HuH-7.5 (cell line): ENCODE measurements at places on chromosomes 11 and 22.

- no peak for DNase-seq
Measured at GRCh38 chr11:69666752-69667536, 8.2 kb downstream of the LTO1 start.

DNA sequence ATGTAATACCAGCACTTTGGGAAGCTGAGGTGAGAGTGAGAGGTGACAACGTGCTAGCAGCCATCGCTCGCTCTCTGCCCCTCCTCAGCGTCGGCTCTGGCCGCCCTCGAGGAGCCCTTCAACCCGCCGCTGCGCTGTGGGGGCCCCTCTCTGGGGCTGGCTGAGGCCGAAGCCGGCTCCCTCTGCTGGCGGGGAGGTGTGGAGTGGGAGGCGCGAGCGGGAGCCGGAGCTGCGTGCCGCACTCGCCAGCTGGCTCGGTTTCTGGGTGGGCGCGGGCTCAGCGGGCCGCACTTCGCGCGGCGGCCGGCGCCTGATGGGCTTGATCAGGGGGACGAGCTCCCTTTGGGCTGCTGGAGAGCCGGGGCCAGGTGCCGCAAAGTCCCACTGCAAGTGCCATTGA is 98.9 kb upstream of the UBASH3B start:
- no peak for DNase-seq

GRCh38 chr22:23262518-23263332 is 82.4 kb downstream of the BCR start:
- no peak for DNase-seq

DNA sequence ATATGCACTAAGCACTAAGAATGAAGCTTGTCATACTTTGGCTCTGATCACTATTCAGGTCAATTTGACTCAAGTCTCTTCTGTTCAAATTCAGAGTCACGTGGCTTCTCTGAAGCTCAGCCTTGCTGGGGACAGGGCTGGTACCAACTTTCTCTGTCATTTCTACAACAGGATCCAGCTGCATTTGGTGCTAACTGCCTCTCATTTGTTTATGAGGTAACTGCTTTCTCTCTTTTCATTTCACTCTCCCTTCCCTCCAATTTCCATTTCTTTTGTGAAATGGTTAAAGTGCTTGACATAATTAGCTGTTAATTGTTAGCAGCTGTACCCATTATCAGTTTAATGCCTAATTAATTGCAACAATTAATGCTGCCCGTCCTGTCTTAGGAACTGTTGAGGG is 259.7 kb upstream of the PLET1 start:
- DNase-seq, result no peak

GRCh38 chr11:68406324-68407313 is 53.9 kb upstream of the PPP6R3 start:
- DNase-seq, result peak; percentile 87

GRCh38 chr11:13249177-13249576 is 28.4 kb upstream of the BMAL1 start:
- DNase-seq, result no peak

DNA sequence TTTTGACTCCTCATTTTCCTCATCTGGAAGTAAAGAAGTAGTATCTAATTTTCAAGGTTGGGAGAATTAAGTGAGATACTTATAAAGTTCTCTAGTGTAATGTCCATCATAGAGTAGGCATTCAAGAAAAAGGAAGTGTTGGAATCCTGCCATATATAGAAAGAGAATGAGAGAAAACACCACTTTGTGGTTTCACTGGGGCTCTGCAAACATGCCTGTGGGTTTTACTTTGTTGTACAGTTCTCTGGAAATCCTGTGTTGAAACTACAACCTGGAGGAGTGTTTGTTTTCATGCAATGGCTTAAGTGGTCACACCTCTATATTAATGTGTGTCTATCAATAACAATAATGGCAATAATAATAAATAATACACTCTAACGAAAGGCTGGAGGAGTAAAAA is 741.7 kb downstream of the NELL1 start:
- DNase-seq, result no peak

DNA sequence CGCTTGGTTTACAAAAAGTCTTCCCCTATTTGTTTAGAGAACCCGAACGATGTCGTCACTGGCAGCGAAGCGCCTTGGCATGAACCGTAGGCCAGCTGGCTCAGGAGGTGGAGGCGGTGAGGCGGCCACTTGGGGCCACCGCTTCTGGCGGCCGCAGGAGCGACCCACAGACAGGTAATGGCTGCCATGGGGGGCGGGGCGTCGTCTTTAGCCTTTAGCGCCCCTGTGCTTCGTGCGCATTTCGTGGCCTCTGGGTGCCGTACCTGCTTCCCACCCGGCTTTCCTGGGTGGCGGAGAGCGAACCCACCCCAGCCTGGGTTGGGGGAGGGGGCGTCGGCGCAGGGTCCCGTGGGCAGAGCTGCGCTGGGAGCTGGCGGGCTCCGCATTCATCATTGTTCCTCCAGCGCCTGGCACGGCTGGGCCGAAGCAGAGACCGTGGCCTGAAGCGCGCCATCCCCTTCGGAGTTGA is 469 bp upstream of the OSBP2 start:
- peak; percentile 68 for DNase-seq
